Muscle of arm (tissue), 14 donors: ENCODE measurements at places on chromosomes 13 and 19. TPM values are rescaled to one million over a fixed set of nuclear protein-coding genes. Genes with fewer than 3 reads are reported as not detected.

- DNase-seq = no peak
Observed at GRCh38 chr19:13831537-13832467, 36.6 kb downstream of the ZSWIM4 start.

- DNase-seq = no peak
Observed at GRCh38 chr19:288911-289310, 2.3 kb downstream of the PLPP2 start.

GRCh38 chr13:109725297-109725696 lies 61.1 kb downstream of the IRS2 start:
- DNase-seq = no peak

DNA sequence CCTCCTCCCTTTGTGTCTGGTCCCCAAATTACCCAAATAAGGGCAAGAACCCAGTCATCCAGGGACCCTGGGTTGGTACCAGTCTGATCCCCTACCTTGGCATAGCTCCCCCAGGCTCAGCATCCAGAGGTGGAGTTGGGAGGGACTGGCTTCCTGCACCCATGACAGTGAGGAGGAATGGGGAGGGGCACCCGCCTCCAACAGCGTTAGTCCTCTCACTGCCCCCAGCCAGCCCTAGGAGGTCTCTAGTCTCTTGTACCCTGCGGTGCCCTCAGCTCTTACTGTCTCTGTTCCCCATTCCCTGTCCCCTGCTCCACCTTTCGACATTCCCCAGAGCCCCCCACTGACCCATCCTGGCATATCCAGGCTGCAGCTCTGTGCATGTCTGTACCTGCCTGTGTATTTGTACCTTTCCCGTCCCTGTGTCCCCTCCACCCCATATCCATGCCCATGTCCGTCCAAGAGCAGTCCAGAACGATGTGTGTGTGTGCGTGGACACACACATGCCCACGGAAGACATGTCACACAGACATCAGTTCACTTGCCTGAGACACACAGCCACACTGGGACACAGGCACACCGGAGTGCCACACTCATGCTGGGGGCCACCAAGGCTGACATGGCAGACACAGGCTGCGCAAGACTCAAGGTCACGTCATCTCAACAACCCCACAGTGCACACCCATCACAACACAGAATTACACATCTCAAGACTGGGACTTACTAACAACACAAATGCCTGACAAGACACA lies 17.8 kb downstream of the ERFL start:
- DNase-seq = no peak

GRCh38 chr19:1236576-1236975 lies 1.2 kb downstream of the CBARP start:
- no peak for DNase-seq

- no peak for DNase-seq
Observed at GRCh38 chr13:20340759-20341171, 108.6 kb upstream of the GJB6 start.

GRCh38 chr19:4393947-4394590 lies 6.3 kb downstream of the SH3GL1 start:
- DNase-seq = no peak

DNA sequence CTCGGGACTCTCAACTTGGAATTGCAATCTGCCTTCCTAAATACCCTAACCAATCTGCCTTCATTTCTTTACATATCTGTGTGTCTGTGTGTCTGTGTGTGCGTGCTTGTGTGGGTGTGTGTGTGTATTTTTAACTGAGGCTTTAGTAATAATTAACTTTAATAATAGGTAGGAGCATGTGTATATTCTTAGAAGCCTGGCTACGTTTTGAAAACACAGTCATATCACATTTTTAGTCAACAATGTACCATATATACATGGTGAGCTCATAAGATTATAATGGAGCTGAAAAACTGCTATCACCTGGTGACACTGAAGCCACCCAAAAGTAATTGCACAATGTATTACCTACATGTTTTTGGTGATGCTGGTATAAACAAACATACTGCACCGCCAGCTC lies 65.4 kb upstream of the ATXN8OS start:
- DNase-seq = no peak

DNA sequence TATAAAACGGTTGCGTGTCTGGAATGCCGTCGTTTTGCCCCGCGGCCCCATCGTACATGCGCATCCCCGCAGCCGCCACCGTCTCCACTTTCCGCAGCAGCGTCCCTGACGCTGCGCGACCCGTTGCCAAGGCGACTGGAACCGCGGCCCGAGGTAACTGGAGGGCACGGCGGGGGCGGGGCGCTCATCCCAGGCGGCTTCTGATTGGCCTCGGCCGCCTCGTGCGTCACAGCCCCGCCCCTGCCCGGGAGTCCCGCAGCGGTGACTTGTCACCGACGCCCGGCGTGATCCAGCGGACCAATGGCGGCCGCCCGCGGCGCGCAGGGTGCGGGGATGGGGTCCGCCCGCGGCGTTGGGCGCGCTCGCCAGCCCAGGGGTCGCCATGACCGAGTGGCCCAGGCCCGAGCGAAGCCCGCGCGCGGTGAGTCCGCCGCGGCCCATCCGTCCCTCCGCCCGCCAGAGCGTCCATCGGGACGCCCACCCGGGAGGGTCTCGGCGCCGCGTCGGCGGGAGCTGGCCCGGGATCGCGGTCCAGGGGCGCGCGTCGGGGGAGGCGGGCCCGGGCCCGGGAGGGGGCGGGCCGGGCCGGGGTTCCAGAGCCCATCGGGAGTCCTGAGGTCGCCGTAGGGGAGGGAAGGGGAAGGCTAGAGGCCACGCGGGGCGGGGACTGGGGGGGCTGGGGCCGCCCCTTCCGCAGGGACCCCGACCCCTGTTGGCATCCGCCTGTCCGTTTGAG lies at the start of gene ZSCAN1:
Gene ZSCAN1 (plus strand): TSS at position 285 of the 736 bp plus-strand sequence. CDS start 3,812 bp downstream, outside the sequence.
- DNase-seq = peak; percentile 94

DNA sequence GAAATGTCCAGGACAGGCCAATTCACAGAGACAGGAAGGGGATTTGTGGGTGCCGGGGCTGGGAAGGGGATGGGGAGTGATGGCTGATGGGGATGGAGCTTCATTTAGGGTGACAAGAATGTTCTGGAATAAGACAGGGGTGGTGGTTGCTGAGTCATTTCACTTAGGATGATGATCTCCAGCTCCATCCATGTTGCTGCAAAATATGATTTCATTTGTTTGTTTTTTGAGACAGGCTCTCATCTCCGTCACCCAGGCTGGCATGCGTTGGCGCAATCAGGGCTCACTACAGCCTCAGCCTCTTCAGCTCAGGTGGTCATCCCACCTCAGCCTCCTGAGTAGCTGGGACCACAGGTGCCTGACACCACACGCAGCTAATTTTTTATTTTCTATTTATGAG lies 3.1 kb upstream of the JSRP1 start:
- DNase-seq = no peak

- no peak for DNase-seq
Observed at GRCh38 chr19:48171710-48172109, 1.2 kb downstream of the ZSWIM9 start.

DNA sequence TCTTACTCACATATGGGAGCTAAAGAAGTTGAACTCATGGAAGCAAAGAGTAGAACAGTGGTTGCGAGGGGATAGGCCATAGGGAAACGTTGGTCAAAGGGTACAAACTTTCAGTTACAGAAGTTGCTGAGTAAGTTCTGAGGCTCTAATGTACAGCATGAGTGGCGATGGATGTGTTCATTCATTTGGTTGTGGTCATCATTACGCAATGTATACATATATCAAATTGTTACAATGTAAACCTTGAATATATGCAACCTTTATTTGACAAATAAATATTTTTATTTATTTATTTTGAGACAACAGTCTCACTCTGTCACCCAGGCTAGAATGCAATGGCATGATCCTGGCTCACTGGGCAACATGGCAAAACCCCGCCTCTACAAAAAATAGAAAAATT lies 38.7 kb downstream of the ZIC5 start:
- no peak for DNase-seq

DNA sequence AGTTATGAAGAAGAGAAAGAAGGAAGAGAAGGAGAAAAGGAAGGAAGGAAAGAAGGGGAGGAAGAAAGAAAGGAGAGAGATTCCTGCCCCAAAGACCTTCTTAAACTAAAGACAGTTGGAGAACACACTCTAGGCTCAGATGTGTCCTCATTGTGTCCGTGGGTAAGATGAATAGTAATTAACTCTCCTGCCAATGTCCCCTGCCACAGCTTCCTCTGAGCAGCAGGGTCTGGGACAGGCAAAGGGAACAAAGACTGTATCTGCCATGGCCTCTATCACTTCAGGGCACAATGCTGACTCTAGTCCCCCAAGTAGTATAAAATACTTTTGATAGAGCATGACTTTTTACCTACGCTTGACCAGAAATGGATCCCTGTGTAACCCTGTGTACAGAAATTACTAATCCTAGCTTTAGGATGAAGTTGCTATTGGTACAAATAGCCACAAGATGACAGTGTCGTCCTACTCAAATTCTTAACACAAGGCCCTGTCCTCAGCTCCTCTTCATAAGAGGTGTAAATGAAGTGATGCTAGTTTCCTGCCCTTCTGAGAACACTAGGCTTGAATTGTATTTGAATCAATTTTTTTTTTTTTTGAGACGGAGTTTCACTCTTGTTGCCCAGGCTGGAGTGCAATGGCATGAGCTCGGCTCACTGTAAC lies 186.2 kb upstream of the GPR12 start:
- no peak for DNase-seq

- DNase-seq = peak; percentile 52
Observed at GRCh38 chr13:80337288-80338081, 3.4 kb downstream of the SPRY2 start.

- DNase-seq = no peak
Observed at GRCh38 chr19:38845374-38846024, 4.3 kb downstream of the HNRNPL start.

The SHISA2 gene
- 88.8 TPM for polyA plus RNA-seq

The ZFP28 gene
- 16.4 TPM for polyA plus RNA-seq
